Ecto neural progenitor cell (in vitro differentiated cells): ENCODE measurements at places on chromosomes 12 and 14.

- no peak for DNase-seq
These were observed 23.2 kb upstream of the MAGOHB start for GRCh38 chr12:10636611-10637010.

DNA sequence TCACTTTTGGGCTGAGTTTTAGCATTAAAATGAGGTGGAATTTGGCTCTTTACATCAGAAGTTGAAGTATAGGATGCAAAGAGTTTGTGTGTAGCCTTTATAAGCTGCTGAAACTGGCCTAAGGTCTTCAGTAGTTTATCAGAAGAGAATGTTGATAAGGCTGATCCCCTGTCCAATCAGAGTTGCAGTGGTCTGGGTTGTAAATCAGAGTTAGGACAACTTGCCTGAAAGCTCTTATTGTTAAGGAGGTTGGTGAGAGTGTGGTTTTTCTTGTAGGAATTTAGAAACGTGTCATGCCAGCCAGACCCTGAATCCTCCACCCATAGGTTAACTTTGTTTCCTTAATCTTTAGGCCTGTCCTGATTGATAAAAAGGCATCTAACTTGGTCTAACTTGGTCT lies 143.5 kb downstream of the ST8SIA1 start:
- no peak for DNase-seq

GRCh38 chr12:131592972-131593371 lies 117.9 kb upstream of the SFSWAP start:
- no peak for DNase-seq

GRCh38 chr12:131260954-131261353 lies 307.2 kb downstream of the ADGRD1 start:
- no peak for DNase-seq

- DNase-seq: peak; percentile 26
These were observed 22.9 kb upstream of the RDH16 start for GRCh38 chr12:56980268-56980667.

DNA sequence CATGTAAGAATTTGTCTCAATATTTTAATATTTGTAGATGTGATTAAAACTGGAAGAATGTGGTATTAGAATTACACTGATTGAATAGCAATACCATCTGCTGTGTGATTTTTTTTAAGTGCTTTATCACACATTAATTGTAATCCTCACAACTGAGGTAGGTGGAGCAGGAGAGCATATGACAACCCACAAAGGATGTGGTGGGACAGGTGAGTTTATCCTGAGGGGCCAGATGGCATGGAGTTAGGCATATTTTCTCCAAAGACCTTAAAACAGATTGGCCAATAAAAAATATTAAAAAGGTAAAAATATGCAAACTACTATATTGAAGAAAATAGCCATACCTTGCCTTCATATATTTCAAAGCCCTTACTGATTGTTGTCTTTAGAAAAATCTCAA lies 7.8 kb downstream of the LRRC10 start:
- DNase-seq: no peak

DNA sequence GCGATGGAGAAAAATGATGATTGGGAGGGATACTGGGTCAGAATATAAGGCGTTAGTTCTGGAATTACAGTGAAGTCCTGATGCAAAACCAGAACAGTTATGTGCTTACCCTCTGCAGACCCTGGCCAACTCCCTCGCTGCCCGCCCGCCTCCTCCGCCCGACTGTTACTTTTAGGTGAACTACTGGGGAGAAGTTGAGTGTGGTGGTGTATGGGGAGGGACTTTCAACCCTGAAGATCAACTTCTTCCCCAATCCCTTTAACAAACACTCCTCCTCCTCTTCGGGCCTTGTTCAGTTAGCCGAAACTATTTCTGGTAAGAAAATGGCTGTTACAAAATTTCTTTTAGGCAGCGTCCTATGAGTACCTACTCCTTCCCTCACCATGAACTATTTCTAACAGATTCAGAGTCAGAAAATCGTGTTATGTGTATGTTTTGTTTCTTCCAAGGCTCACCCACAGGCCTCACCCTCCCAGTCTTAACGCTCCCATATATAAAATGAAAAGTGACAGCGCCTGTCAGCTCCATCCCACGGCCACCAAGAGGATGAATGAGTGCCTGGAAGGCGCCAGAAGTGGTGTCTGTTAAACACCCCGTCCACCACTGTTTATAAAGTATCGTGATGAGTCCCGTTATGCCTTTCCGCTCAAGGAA lies 1.3 kb downstream of the FBXO33 start:
- no peak for DNase-seq

DNA sequence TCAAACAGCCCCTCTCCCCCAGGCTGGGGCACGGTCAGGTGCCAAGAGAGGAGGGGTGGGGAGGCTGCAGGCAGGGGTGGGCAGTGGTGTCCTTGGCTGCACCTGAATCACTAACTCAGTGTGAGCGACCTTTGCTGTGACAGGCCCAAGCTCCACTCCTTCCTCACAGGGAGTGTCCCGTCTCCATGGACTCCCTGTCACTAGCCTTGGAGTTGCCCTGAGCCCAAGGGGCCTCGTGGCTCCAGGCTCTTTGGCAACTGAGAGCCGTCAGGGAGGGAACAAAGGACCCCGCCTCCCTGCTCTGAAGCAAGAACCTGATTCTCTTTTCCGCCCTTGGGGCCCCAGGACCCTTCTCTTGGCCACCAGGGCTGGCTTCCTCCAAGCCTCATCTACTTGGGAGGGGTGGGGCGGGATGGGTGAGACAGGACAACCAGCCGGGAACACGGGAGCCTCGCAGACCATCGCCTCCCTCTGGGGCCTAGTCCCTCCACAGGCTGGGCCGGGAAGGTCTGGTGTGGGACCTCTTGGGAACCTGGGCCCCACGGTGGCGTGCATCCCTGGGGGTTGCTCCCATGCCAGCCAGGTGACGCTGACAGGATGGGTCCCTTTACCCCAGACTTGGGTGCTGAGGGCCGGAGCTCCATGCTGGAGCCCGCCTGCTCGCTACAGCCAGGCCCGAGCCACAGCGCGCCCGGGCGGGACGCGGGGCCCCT lies 935 bp upstream of the ADSS1 start:
- peak; percentile 64 for DNase-seq

GRCh38 chr14:63535918-63536317 lies 7.3 kb downstream of the PPP2R5E start:
- no peak for DNase-seq

GRCh38 chr12:124214574-124214973 lies 80.3 kb upstream of the RFLNA start:
- no peak for DNase-seq

DNA sequence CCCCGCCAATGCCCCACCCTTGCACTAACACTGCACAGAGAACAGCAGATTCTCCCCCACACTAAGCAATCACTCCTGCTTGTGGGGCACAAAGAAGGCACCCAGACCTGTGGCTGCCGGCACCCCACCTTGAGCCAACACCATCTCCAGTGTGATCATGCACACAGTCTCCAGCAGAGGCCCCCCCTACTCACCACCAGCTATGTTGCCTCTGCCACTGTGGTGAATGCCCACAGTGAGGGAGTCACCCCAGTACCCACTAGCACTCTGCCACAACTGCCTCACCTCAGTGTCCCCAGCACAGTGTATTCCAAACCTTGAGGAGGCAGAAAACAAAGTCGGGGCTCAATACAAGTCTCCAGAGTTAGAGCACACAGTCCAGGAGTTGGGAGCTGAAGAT lies 261.7 kb upstream of the SSTR1 start:
- no peak for DNase-seq

GRCh38 chr12:62484233-62484632 lies 17.6 kb downstream of the MON2 start:
- DNase-seq: no peak

GRCh38 chr12:5399266-5399665 lies 32.6 kb upstream of the NTF3 start:
- no peak for DNase-seq

DNA sequence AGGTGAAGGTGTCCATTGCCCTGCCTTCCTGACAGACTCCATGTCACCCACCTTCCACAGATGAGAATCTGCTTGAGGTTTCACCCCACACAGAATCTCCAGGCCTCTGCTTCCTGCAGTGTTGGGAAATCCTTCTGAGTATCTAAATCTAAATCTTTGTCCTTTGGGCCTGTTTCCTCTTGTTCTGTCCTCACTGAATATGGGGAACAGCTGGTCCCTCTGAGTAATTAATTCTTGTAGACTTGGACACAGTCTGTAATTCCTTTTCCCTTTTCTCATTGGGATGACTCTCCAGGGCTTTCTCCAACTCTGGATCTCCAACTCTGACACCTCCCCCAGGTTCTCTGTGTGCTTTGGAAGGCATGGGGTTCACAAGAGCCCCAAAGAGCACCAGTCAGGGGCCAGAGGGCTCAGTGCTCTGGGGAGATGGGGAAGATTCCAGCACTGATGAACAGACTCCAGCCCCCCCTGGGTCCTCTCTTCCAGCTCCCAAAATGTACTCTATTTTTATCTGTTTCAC lies 2.3 kb upstream of the ACVRL1 start:
- no peak for DNase-seq

DNA sequence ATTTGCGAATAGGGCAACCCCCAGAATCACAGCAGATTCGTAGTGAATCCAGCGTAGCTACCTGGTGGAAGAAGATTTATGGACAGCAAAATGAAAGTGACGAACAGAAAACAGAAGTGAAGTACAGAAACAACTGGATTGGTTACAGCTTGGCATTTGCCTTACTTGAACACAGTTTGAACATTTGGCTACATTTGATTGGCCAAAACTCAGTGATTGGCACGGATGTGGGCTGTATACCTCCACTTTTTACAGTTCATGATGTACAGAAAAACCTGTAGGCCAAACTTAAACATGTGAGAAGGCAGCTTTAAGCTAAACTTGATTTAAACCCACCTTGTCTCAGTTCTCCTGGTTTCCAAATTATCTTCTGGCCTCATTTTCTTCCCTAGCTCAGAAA lies 49.9 kb upstream of the AMN1 start:
- no peak for DNase-seq

DNA sequence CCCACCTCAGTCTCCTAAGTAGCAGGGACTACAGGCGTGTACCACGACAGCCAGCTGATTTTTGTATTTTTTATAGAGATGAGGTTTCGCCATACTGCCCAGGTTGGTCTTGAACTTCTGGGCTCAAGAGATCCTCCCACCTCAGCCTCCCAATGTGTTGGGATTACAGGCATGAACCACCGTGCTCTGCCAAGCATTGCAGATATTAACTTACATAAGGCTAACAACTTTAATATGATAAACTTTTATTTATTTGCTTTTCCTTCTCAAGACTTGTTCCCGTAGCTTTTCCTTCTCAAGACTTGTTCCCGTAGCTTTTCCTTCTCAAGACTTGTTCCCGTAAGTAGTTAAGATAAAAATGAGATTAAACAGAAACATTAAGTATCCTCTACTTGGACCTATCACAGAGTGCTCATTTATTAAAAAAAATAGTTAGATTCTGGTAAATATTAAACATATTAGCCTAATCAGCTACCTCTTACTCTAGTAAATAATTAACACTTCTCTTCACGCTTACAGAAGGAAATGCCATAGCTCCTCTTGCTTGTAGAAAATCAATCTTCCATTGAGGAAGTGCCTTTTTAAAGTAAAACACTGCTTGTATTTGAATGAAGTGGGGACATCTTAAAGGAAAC lies 157.7 kb upstream of the KITLG start:
- no peak for DNase-seq
